ENCODE measurements at places on chromosomes 5 and 9. TPM values are rescaled to one million over a fixed set of nuclear protein-coding genes. Genes with fewer than 3 reads are reported as not detected.

Gene KLF9
- 10.1 TPM for total RNA-seq

Gene COL5A1
- 4.9 TPM for total RNA-seq

Gene CNTNAP3B
- total RNA-seq, result 17.7 TPM

Gene CAPSL
- total RNA-seq, result not detected

Gene ACSL6
- total RNA-seq, result 30.0 TPM

Gene TAS2R1
- not detected for total RNA-seq

Gene MAT2B
- total RNA-seq, result 28.8 TPM

Gene DMRT2
- total RNA-seq, result not detected

Gene SV2C
- total RNA-seq, result 1.5 TPM

Gene OXCT1
- total RNA-seq, result 52.9 TPM

Gene EPB41L4B
- 2.0 TPM for total RNA-seq

Gene CD14
- total RNA-seq, result 4.4 TPM

Gene LECT2
- not detected for total RNA-seq

Gene ESM1
- total RNA-seq, result 0.49 TPM

Gene ORM1
- not detected for total RNA-seq

Gene ORM2
- total RNA-seq, result not detected

Gene PTCH1
- 6.6 TPM for total RNA-seq

Gene PCDHGA10
- 14.5 TPM for total RNA-seq

Gene LCN1
- not detected for total RNA-seq

Gene DMRT3
- total RNA-seq, result not detected

Gene SLC6A7
- total RNA-seq, result 1.5 TPM

Gene ZNF366
- 1.5 TPM for total RNA-seq

Gene CNTNAP3
- 33.7 TPM for total RNA-seq

Gene SH3TC2
- total RNA-seq, result 0.49 TPM

Gene IL4
- total RNA-seq, result not detected

Gene GPX8
- total RNA-seq, result 2.7 TPM

Gene FAM78A
- 1.2 TPM for total RNA-seq

Gene FOXD4L3
- total RNA-seq, result not detected

Gene IL11RA
- total RNA-seq, result 3.9 TPM

Gene KIF3A
- total RNA-seq, result 75.0 TPM

Gene SH3PXD2B
- 13.8 TPM for total RNA-seq

Gene TEX48
- total RNA-seq, result not detected

Gene ZNF462
- 78.7 TPM for total RNA-seq

Gene SPATA31D4
- not detected for total RNA-seq

Gene PCDHGA6
- 9.6 TPM for total RNA-seq

Gene ZMYND19
- 12.8 TPM for total RNA-seq

Gene TMEM141
- total RNA-seq, result 8.9 TPM

Gene CD180
- total RNA-seq, result 0.25 TPM

Gene SAXO1
- total RNA-seq, result under 0.01 TPM

Gene SMIM3
- total RNA-seq, result 2.5 TPM

Gene TRIP13
- total RNA-seq, result 4.9 TPM

Gene SHISAL2B
- 0.49 TPM for total RNA-seq

Gene VPS13A
- 19.4 TPM for total RNA-seq

Gene B4GALT1
- total RNA-seq, result 2.2 TPM

Gene TSLP
- under 0.01 TPM for total RNA-seq

Gene OR1Q1
- total RNA-seq, result not detected

Gene LOX
- 5.9 TPM for total RNA-seq

Gene ADAM19
- total RNA-seq, result 9.8 TPM

Gene LCP2
- total RNA-seq, result 0.98 TPM
